ENCODE measurements at places on chromosomes 6 and 20. TPM values are rescaled to one million over a fixed set of nuclear protein-coding genes. Genes with fewer than 3 reads are reported as not detected.

Gene CYP24A1
- not detected for total RNA-seq

DNA sequence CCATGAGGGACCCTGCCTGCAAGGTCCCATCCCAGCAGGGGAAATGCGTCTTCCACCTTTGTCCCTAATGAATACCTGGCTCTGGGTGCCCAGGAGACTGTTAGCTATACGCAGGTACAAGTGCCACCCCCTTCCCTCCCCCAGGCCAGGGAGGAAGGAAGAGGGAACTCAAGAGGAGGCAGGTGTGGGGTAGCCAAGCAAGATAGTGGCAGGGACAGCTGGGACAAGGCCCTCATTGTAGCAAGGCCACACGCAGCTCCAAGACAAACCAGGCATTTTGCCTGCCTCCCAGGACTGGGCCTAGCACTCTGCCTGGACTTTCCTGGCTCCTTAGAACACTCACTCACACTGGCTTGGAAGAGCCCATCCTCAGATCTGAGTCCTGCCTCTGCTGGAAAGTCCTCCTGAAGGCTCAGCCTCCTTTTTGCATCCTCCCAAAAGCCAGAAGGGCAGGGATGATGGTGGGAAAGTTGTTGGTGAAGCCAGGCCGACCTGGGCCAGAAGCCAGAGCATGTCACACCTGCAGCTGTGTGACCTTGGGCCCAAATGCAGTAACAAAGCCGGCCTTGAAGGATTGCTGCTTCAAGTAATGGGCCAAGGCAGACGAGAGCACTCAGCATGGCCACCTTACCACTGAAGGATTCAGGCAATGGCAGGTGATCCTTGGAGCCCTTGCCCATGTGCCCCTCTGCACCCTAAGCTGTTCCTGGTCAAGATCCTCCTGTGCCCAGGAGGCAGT, 27.7 kb downstream of the SNPH start:
- no peak overlapping the region for H3K4me3 ChIP-seq
- no peaks in the 10 kb centered on the region for H3K27me3 ChIP-seq
- peaks cover 11% of the 10 kb centered on the region for H3K4me1 ChIP-seq
- DNase-seq = no peak
- no peak overlapping the region for H3K27ac ChIP-seq

DNA sequence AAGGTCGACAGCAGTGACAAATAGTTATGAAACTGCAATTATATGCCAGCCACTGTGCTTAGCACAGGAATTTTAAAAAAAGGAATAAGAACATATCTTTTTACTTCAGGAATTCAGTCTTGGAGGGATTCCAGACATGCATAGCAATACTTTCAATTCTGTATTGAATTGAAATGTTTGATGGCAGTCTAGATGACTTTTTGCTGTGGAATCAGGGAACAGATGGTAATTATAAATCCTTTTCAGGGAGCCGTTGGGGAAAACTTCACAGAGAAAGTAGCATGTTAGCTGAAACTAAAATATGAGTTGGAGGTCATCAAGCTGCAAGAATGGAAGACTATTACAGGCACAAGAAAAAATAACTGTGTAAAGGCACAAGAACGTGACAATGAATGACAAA, 74.8 kb downstream of the IMPG1 start:
- H3K27me3 ChIP-seq = no peaks in the 10 kb centered on the region
- no peaks in the 10 kb centered on the region for H3K36me3 ChIP-seq
- peaks cover 3% of the 10 kb centered on the region for H3K4me1 ChIP-seq

DNA sequence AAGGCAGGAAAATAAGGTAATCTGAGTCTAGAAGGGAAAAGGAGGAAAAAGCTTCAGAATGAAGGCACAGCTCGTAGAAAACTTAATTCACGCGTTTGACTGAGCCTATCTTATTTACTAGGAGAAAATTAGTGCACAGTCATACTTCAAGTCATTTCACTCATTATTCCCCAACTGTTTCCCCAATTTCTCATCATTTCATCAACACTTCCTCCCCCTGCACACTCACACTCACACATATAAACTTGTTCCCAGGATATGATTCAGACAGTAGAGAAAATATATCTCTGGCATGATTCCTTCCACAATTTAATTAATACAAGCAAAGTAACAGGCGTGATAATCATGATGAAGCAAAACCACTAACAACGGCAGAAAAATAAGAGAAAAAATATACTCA, 94.5 kb upstream of the F13A1 start:
- peaks cover 19% of the 10 kb centered on the region for H3K4me1 ChIP-seq
- no peak overlapping the region for H3K4me3 ChIP-seq
- no peaks in the 10 kb centered on the region for H3K36me3 ChIP-seq
- no peaks in the 10 kb centered on the region for H3K27me3 ChIP-seq
- DNase-seq = no peak

- H3K4me1 ChIP-seq = no peaks in the 10 kb centered on the region
- DNase-seq = no peak
- no peak overlapping the region for H3K4me3 ChIP-seq
- no peaks in the 10 kb centered on the region for H3K27me3 ChIP-seq
Measured at GRCh38 chr6:134474955-134475354, 157.0 kb upstream of the SGK1 start.

DNA sequence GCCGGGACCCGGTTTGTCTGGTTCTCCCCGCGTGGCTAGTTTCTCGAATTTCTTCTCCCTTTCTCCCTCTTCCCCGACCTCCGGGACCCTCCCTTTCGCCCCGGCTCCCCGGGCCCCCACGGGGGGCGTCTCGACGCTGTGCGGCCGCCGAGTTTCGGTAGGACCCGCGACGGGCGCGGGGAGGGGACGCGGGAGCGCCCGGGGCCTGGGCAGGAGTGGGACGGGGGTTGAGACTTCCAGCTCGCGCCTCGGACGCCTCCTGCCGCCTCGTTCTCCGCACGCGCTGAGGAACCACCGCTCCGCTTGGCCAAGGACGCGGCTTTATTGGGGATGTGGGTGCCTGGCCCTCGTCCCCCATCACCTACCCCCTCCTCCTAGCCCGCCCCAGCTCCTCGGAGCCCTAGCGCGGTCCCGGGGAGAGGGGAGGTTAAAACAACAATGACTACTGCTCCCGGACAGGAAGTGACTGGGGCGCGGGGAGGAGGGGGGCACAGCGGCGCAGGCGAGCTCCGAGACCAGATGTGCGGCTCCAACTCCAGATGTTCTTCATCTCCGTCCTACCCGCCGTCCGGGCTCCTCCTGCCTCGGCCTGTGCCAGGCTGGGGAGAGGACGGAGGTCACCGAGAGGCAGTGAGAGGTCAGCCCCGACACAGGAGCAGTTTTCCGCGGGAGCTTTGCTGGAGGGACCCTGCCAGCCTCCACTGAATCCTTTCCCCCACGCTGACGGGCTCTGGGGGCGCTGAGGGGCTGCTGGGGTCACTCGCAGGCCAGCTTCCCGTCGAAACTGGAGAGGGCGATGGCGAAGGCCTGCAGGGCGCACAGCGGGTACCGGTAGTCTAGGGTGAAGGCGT, 917 bp upstream of the TEAD3 start:
- H3K4me1 ChIP-seq = peaks cover 66% of the 10 kb centered on the region
- H3K4me3 ChIP-seq = peak overlapping the region; percentile 85
- H3K36me3 ChIP-seq = no peaks in the 10 kb centered on the region
- DNase-seq = peak; percentile 83
- H3K27ac ChIP-seq = peak overlapping the region; percentile 96

DNA sequence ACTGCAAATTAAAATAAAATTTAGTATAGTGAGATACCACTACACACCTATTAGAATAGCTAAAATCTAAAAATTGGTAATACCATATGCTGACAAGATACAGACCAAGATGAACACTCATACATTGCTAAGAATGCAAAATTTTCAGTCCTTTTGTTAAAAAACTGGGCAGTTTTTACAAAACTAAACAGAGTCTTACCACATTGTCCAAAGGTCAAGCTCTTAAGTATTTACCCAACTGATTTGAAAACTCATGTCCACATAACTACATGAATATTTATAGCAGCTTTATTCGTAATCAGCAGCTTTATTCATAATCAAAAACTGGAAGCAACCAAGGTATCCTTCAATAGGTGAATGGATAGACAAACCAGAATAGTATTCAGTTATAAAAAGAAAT, 10.0 kb downstream of the POLR3F start:
- H3K27me3 ChIP-seq = no peaks in the 10 kb centered on the region
- H3K36me3 ChIP-seq = peaks cover 84% of the 10 kb centered on the region
- H3K4me1 ChIP-seq = no peaks in the 10 kb centered on the region
- DNase-seq = no peak
- H3K27ac ChIP-seq = no peak overlapping the region

DNA sequence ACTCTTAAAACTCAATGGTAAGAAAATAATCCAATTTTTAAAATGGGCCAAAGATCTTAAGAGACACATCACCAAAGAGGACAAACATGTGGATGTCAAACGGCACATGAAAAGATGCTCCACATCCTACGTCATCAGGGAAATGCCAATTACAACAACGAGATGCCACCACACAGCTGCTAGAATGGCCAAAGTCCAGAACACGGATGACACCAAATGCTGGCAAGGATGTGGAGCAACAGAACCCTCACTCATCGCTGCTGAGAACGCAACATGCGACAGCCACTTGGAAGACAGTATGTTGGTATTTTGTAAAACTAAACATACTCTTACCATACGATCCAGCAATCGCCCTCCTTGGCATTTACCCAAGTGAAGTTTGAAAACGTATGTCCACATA, 132.8 kb upstream of the CDH4 start:
- no peaks in the 10 kb centered on the region for H3K36me3 ChIP-seq
- H3K4me1 ChIP-seq = peaks cover 8% of the 10 kb centered on the region
- no peak overlapping the region for H3K27ac ChIP-seq

Data from left ventricle myocardium inferior (tissue), 1 donor.